ENCODE measurements at places on chromosomes 2 and 18.

GRCh38 chr2:162623888-162624287, 214.7 kb downstream of the KCNH7 start:
- DNase-seq: no peak

- no peak for DNase-seq
Observed at GRCh38 chr18:75108579-75109318, 100.2 kb downstream of the PTGR3 start.

DNA sequence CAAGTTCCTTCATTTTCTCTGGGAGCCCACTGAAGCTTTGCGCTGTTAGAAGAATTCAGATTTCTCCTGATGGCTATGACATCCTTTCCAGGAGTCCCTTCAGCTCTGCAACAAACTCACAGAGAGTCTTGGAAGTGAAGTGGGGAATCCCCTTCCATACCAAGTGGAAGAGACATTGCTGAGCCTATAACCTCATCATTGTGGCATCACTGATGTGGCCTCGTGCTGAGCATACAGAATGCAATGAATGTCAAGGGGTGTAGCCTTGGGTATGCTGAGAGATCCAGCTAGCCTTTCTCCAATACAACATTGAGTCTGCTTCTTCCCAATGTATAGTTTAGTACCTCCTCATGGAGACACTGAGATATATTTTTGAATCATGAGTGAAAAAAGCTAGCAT, 311.1 kb upstream of the RAB12 start:
- no peak for DNase-seq

DNA sequence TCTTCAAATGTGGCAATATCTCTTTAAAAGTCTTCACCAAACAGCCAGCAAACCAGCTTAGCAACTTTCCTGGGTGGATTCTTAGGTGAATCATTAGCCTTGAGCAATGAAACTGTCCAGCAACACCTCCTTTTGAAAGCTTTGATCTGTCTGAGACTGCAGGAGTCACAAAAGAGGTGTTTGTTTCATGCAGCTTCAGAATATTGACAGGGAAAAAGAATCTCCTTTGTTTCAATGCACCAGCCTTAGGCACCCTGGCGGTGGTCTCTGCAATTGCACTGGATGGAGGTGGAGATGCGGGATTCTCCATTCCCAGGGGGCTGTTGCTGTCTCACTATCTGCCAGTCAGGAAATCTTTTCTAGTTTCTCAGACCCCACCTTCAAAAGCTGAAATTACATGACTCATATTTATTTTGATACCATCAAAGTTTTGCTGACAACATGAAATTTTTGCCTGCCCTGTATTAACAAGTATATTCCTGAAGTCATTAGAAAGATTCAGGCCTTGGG, 76.0 kb upstream of the DSG1 start:
- DNase-seq: no peak

- peak; percentile 20 for DNase-seq
Observed at GRCh38 chr18:61435064-61435652, 101.9 kb downstream of the CDH20 start.

DNA sequence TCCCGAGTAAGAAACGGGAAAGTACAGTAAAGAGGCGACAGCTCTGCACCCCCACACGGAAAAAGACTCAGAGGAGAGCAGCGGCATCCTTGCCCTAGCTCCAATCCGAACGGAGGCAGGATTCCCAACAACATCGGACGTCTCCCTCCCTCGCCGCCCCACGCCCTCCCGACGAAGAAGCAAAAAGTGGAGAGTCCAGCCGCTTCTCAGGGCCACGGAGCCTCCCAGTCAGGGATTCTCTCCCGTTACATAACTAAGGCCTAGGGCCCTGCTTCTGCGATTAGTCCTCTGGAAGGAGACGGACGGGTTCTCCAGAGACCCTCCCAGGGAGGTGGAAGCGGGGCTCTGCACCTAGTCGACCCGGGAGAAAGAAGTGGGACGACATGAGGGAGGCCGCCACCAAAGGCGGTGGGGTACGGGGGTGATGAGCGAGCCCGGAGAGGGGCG, 587 bp downstream of the SUMO1 start:
- peak; percentile 37 for DNase-seq

DNA sequence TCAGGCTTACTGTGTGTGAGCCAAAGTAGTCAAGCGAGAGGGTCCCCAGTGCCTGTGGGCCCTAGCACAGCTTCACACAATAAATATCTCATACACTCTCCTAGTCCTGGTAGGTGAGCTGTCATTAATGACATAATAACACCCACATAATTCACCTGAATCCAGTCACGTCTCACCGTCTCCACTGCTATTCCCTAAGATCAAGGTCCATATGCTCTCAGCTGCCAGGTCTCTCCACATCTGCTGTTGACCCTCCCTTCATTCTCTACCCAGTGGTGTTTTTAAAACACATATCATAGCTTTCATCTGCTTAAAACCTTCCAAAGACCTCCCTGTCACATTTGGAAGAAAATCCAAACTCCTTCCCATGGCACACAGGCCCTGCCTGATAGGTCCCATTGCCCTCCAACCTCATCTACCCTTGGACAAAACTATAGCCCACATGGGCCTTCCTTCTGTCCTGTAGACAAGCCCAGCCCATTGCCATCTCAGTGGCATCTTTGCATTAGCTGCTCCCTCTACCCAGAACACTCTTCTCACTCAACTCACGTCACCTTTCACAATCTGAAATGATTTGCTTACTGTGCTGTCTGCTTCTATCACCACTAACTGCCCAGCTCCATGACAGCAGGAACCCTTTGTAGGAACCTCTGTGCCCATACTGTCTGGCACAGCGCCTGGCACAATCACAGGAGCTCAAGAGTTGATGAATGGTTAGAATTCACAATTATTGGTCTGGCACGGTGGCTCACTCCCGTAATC, 7.5 kb downstream of the KCNG3 start:
- DNase-seq: no peak

Measured in LHCN-M2 (cell line).